ENCODE measurements at places on chromosomes 2 and 18.

DNA sequence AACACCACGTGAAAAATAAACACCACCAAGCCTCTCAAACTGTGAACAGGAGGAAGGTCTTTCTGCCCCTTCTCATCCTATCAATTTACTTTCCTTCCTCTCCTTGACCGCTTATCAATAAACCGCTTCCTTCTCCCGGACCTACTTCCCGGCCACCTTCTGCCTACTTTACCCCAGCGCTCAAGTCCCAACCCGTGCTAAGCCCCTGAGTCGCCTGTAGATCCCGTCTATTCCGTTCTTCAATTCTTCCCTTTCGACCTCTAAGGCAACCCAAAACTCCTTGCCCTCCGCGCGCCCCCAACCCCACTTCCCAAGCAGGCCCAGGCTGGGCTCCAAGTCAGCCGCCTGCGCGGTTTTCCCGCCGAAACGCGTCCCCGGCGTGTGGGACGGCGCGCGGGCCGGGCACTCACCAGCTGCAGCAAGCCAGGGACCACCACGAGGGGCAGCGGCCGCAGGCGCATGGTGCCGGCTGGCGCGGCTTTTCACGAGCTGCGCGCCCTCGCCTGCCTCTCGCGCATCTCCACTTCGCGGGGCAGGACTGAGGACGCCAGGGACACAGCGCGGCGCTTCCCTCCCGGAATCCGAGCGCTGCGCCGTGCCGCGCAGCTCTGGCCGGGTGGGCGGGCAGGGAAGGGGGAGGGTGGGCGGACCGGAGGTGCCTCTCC lies at the start of gene NXPH2:
NXPH2 (minus strand) TSS at position 610 of the 665 bp plus-strand sequence; CDS start at position 461, 149 bp downstream.
- DNase-seq = no peak

- DNase-seq = no peak
Measured at GRCh38 chr2:88161446-88162244, 8.5 kb upstream of the THNSL2 start.

- no peak for DNase-seq
Measured at GRCh38 chr2:186950694-186951093, 101.7 kb upstream of the ZSWIM2 start.

DNA sequence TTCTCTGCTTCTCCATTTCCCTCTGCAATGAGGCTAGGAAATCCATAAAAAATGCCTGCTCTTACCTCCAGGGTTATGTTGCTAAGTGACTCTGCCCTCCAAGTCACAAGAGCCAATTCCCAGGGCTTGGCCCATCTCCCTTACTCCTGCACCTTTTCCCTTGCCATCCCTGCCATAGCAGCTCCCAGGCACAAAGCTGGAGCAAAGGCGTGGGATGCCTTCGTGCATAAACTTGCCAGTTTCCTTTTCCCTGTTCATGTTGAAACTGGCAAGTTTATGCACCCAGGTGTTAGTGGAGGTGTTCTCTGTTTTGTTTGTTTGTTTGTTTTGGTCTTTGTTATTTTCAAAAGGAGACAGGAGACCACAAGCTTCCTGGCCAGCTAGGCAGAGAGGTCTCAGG lies 195.1 kb downstream of the ACKR3 start:
- DNase-seq = no peak

GRCh38 chr18:48845174-48845573 lies 105.6 kb downstream of the SMAD7 start:
- no peak for DNase-seq

GRCh38 chr18:74683573-74683972 lies 85.9 kb downstream of the ZNF407 start:
- DNase-seq = no peak

DNA sequence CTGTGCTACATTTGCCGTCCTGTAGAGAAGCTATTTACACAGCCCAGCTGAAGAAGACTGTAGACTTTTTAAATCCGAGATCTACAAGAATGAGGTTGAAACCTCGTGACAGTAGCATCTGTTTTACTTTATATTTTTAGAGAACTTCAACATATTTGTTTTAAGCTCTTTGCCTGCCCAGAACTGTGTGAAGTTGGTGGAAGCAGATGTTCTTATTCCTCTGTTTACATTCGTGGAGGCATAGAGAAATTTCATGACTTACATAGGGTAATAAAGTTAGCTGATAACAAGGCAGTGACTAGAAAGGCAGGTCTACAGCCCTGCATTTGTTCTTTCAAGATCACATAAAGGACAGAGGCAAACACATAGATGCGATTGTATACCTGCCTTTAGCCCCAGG lies 47.0 kb upstream of the MAP3K20 start:
- DNase-seq = no peak

Measured in HS-5 (cell line).